ENCODE measurements at places on chromosomes 7 and 10.

- no peak for DNase-seq
These were observed 697.6 kb upstream of the GALNT17 start for GRCh38 chr7:70434376-70434775.

DNA sequence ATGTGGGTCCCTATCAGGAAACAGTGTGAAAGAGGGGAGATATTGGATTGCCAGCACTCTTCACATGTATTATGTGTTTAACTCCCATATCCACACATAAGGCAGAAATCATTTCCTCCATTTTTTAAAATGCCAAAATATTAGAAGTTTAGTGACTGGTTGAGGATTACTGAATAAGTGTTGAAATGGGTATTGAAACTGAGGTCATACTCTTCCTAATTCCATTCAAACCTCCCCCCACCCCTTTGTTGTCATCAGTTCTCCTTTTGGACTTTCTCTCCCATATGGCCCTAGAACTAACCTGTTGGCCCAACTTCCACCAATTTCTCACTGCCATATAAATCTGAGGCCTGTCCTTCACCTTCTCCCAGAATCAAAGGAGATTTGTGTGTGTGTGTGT is 81.6 kb downstream of the EVX1 start:
- no peak for DNase-seq

- DNase-seq: no peak
These were observed 76.9 kb upstream of the AGR3 start for GRCh38 chr7:16958724-16959123.

- peak; percentile 78 for DNase-seq
These were observed 1.0 kb downstream of the PFKP start for GRCh38 chr10:3068201-3068967.

- no peak for DNase-seq
These were observed 27.6 kb downstream of the COBL start for GRCh38 chr7:51288896-51289622.

DNA sequence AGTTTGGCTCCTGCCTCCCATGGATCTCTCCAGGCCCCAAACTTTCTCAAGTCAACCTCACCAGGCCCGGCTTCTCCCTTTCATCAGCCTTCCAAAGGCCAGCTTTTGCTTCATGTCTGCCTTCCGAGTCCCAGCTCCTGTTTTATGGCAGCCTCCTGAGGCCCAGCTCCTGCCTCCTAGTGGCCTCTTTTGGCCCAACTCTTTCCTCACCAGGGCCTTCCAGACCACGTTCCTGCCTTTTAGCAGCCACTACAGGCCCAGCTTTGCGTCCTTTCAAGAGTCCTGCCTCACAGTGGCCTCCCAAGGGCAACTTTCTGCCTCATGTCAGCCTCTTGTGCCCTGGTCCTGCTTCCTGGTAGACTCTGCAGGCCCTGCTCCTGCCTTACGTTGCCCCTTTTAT is 15.3 kb upstream of the TMEM248 start:
- DNase-seq: no peak
